ENCODE measurements at places on chromosomes 6 and 20. TPM values are rescaled to one million over a fixed set of nuclear protein-coding genes. Genes with fewer than 3 reads are reported as not detected.

Gene BTNL2
- total RNA-seq: not detected

Gene RAMACL
- 0.10 TPM for total RNA-seq

Gene FAM83C
- total RNA-seq: 0.14 TPM

Gene PTCRA
- not detected for total RNA-seq

Gene OTOR
- total RNA-seq: not detected

Gene NKAPL
- not detected for total RNA-seq

Gene C6orf15
- 0.09 TPM for total RNA-seq

Gene RNF182
- 3.1 TPM for total RNA-seq

Gene CLDN20
- not detected for total RNA-seq

Gene CHMP4B
- 152 TPM for total RNA-seq

Gene GRM1
- 0.02 TPM for total RNA-seq

Gene MCCD1
- total RNA-seq: not detected

Gene VIP
- total RNA-seq: not detected

Gene DEFB110
- total RNA-seq: not detected

Gene AURKA
- total RNA-seq: 90.2 TPM

Gene LTA
- not detected for total RNA-seq

Gene CCHCR1
- 7.0 TPM for total RNA-seq

Gene RBCK1
- 138 TPM for total RNA-seq

Gene TRAPPC3L
- not detected for total RNA-seq

Gene DDO
- total RNA-seq: 0.16 TPM

Gene DDX43
- not detected for total RNA-seq

Gene PPP1R3G
- total RNA-seq: 2.2 TPM

Gene MAN1A1
- 0.07 TPM for total RNA-seq

Gene TGM2
- total RNA-seq: 542 TPM

Gene MAP1LC3A
- total RNA-seq: 30.5 TPM

Gene WFDC5
- not detected for total RNA-seq

All from A549 treated with Hydrocortisone at 1 μM for 4 hours (cell line).